ENCODE measurements at places on chromosomes 4 and X. TPM values are rescaled to one million over a fixed set of nuclear protein-coding genes. Genes with fewer than 3 reads are reported as not detected.

Gene ADH7
- not detected for total RNA-seq

Gene HSFX3
- not detected for total RNA-seq

Gene ARL13A
- total RNA-seq, result not detected

Gene TRAM1L1
- total RNA-seq, result 0.57 TPM

Gene NLGN4X
- total RNA-seq, result 3.3 TPM

Gene UCHL1
- 7.9 TPM for total RNA-seq

Gene HEPH
- 8.0 TPM for total RNA-seq

Gene SEPTIN6
- total RNA-seq, result 10.1 TPM

Gene SMS
- total RNA-seq, result 54.4 TPM

Gene FRMPD4
- total RNA-seq, result 1.2 TPM

Gene CFAP299
- 0.38 TPM for total RNA-seq

Gene ATP7A
- 5.4 TPM for total RNA-seq

Gene CNGA1
- total RNA-seq, result not detected

Gene CT45A3
- total RNA-seq, result not detected

Gene NHS
- total RNA-seq, result 2.8 TPM

Gene AMBN
- total RNA-seq, result not detected

Gene ARHGAP6
- total RNA-seq, result 3.8 TPM

Gene SHROOM3
- 15.2 TPM for total RNA-seq

Gene SPANXC
- total RNA-seq, result not detected

Gene SPANXA2
- total RNA-seq, result not detected

Gene SASH3
- 2.5 TPM for total RNA-seq

Gene BMPR1B
- total RNA-seq, result 1.4 TPM

Gene NHSL2
- total RNA-seq, result 5.7 TPM

Gene TLR1
- 4.3 TPM for total RNA-seq

Gene REPS2
- total RNA-seq, result 10.1 TPM

Gene ELOVL6
- 2.0 TPM for total RNA-seq

Gene FGFBP1
- total RNA-seq, result not detected

Gene MTNR1A
- not detected for total RNA-seq

Gene GYG2
- total RNA-seq, result 1.5 TPM

Gene STS
- total RNA-seq, result 5.0 TPM

Gene H2BW2
- total RNA-seq, result not detected

Gene MAGEB2
- not detected for total RNA-seq

Gene NAP1L5
- 2.4 TPM for total RNA-seq

Gene XG
- total RNA-seq, result 0.19 TPM

Gene IL1RAPL2
- total RNA-seq, result not detected

Gene PNMA6F
- not detected for total RNA-seq

Gene DGAT2L6
- not detected for total RNA-seq

Gene RPGR
- total RNA-seq, result 3.8 TPM

Gene GABRG1
- not detected for total RNA-seq

Gene SPATA18
- 3.1 TPM for total RNA-seq

Measured in Right ventricle myocardium inferior (tissue), 1 donor.